ENCODE measurements at places on chromosomes 5 and 9. TPM values are rescaled to one million over a fixed set of nuclear protein-coding genes. Genes with fewer than 3 reads are reported as not detected.

The FOXD4L4 gene
- total RNA-seq = 0.41 TPM

The DUSP1 gene
- total RNA-seq = 32.2 TPM

The NR6A1 gene
- 1.6 TPM for total RNA-seq

The SLC46A2 gene
- total RNA-seq = not detected

The ADAMTSL1 gene
- 11.4 TPM for total RNA-seq

The FOXD4L5 gene
- total RNA-seq = under 0.01 TPM

The PTPRD gene
- total RNA-seq = 191 TPM

The FKBP15 gene
- 9.8 TPM for total RNA-seq

The LHX6 gene
- 11.8 TPM for total RNA-seq

The SLC6A3 gene
- total RNA-seq = not detected

The TOR1B gene
- total RNA-seq = 38.3 TPM

The SPINK1 gene
- total RNA-seq = not detected

The CDH9 gene
- total RNA-seq = 31.4 TPM
